ENCODE measurements at places on chromosomes 5 and 9. TPM values are rescaled to one million over a fixed set of nuclear protein-coding genes. Genes with fewer than 3 reads are reported as not detected.

The ZNF782 gene
- total RNA-seq: 6.8 TPM

The MLANA gene
- not detected for total RNA-seq

The SPOCK1 gene
- total RNA-seq: not detected

The ASS1 gene
- 0.91 TPM for total RNA-seq

The KIAA1191 gene
- 58.3 TPM for total RNA-seq
